ENCODE measurements at places on chromosomes 11 and 22. TPM values are rescaled to one million over a fixed set of nuclear protein-coding genes. Genes with fewer than 3 reads are reported as not detected.

The PRR33 gene
- not detected for total RNA-seq

The SERGEF gene
- 31.5 TPM for total RNA-seq

The PDHX gene
- 29.5 TPM for total RNA-seq

The MYBPC3 gene
- not detected for total RNA-seq

The CATSPER1 gene
- under 0.01 TPM for total RNA-seq

The XRCC6 gene
- total RNA-seq = 251 TPM

The PRODH gene
- under 0.01 TPM for total RNA-seq

The TYMP gene
- total RNA-seq = 18.3 TPM

The DRICH1 gene
- total RNA-seq = 0.17 TPM

The CYP2D6 gene
- total RNA-seq = 0.60 TPM

The MS4A4A gene
- total RNA-seq = not detected

The SCARF2 gene
- total RNA-seq = 13.9 TPM

The USH1C gene
- not detected for total RNA-seq

The FOLR2 gene
- not detected for total RNA-seq

The PANX2 gene
- 0.52 TPM for total RNA-seq

The SPTBN2 gene
- 0.47 TPM for total RNA-seq
